ENCODE measurements at places on chromosomes 12 and 14.

GRCh38 chr14:92500491-92500941, 13.1 kb upstream of the RIN3 start:
- DNase-seq, result no peak

- no peak for DNase-seq
Measured at GRCh38 chr14:59678352-59678751, 101.7 kb upstream of the CCDC175 start.

- peak; percentile 15 for DNase-seq
Measured at GRCh38 chr12:81208187-81208911, 130.5 kb downstream of the ACSS3 start.

GRCh38 chr12:48640428-48640827, 41.6 kb downstream of the KANSL2 start:
- no peak for DNase-seq

DNA sequence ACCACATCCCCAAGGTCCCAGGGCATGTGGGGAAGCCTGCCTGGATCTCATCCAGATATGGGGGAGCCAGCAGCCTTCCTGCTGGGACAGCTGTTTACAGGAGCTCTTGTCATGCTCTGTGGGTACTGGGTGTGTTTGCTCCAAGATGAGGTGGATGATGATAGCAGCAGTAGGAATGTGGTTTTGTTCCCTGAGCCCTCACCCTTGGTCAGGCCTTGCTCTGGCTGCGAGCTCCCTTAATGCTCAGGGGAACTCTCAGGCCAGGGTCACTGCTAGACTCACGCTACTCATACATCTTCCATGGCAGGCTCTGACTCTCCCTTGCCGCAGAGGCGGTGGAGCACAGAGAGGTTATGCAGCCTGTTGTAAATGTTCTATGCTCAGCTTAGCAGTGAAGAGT, 990.3 kb downstream of the AACS start:
- no peak for DNase-seq

- DNase-seq, result peak; percentile 69
Measured at GRCh38 chr12:1594261-1595025, at the start of gene FBXL14. Gene FBXL14 (minus strand): TSS chr12:1594581. CDS start chr12:1594066, 515 bp downstream.

GRCh38 chr12:68633614-68634558, 23.2 kb downstream of the RAP1B start:
- DNase-seq, result no peak

GRCh38 chr12:104938371-104938770, 19.7 kb downstream of the SLC41A2 start:
- no peak for DNase-seq

DNA sequence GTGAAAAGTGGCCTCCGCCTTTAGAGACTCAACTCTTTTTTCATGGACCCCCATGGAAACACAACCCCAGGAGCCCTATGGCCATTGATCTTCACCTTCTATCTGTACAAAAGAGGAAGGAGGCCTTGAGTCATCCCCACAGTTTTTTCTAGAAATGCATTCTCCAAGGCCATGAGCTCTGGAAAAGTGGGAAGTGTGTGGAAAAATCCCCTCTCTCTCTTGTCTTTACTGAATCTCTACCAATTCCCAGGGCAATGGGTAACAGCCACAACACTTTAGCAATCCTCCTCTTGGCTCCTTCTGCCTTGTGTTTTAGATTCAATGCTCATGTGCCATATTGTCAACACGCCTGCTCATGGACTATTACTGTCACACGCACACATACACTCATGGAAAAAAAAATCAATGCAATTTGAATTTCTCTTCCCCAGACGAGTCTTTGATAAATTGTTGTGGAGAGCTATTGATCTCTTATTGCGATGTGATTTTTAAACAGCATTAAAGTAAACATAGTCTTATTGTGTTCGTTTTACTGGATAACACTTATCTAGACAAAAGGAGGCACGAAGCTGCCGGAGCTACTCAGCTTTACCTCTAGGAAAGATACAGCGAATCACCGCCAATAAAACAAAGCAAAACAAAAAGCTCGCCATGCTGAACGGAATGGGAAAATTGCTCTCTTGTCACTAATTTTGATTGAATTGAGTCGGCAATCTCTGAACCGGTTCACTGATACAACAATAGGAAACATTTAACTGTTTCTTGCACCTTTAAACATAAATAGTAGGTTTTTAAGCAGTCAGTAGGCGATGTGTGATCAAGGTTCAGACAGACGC, 260.3 kb downstream of the VRK1 start:
- DNase-seq, result no peak

- DNase-seq, result no peak
Measured at GRCh38 chr14:53807542-53807941, 149.1 kb downstream of the BMP4 start.

DNA sequence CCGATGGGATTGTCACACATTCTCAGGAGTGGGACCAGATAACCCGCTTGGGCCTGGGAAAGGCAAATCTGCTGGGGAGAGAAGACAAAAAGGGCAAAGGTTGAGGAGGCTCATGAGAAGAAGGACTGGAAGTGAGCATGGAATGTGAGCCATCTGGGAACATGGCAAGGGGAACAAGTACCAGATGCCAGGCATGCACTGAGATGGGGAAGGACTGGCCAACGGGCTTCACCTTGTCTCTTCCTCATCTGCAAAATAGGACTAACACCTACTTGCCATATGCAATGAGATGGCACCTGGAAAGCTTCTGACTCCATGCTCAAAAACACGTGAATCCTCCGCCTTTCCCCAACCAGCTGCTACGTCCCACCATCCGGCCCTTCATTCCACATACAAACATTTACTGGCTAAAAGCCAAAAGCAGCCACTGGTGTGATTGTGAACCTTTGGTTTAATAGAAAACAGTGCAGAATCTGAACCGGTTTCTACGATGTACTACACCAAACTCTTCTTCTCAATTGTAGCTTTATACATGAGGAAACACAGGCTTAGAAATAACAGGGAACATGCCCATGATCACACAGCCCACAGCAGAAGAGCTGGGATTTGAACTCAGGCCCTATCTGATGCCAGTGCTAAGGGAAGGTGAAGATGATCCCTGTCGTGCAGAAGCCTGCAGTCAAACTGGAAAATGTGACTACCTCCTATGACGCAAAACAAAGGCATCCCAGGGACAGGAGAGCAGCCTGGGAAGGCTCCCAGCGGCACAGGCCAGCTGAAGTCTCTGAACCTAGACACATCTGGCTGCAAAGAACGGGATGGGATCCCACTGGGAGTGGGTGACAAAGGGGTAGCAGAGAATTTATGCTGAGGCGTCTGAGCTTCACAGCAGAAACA, 112.1 kb downstream of the TTC7B start:
- DNase-seq, result no peak

DNA sequence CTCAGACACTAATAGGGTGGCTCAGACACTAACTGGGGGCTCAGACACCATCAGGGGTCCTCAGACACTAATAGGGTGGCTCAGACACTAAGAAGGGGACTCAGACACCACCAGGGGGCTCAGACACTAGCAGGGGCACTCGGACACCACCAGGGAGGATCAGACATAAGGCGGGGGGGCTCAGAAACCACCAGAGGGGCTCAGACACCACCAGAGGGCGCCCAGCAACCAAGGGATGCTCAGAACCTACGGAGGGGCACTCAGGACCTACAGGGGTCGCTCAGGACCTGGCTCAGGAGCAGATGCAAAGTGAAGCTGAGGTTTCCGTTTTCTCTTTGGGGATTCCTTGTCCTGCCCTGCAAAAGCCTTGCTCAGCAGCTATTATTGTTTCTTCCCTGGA, 448.5 kb downstream of the TMEM121 start:
- DNase-seq, result no peak

- DNase-seq, result peak; percentile 84
Measured at GRCh38 chr12:49060237-49061156, at the start of gene KMT2D. Gene KMT2D (minus strand): TSS chr12:49060794. CDS start chr12:49055324, 5,470 bp downstream.

GRCh38 chr14:56886471-56887062, 76.3 kb upstream of the OTX2 start:
- DNase-seq, result no peak

GRCh38 chr14:65345266-65345665, 67.3 kb upstream of the FUT8 start:
- DNase-seq, result no peak

GRCh38 chr14:96149131-96149530, 55.5 kb upstream of the BDKRB2 start:
- DNase-seq, result no peak

GRCh38 chr12:99334285-99335056, 313.1 kb upstream of the GARIN6 start:
- no peak for DNase-seq

GRCh38 chr12:108565976-108566375, 3.6 kb downstream of the ISCU start:
- no peak for DNase-seq

GRCh38 chr12:131222329-131223139, 268.8 kb downstream of the ADGRD1 start:
- DNase-seq, result no peak

DNA sequence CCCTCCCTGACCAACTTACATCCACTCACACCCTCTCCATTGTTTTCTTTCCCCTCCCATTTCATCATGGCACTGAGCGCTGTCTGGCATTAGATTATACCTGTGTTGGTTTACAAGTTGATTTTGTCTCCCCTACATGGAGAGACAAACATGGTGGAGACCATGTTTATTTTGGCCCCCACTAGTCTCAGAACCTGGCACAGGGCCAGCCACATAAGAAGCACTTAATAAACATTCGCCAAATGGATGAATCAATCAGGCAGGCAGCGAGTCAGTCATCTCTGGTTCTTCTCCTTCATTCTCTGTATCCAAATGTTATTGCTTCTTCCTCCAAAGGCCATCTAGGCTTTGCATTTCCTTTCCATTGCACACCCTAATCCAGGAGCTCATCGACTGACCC, 177.4 kb downstream of the DPF3 start:
- no peak for DNase-seq
